ENCODE measurements at places on chromosomes 11 and 22.
A peak's percentile ranks its signal among the peaks of the same experiment; 100 is the strongest.

DNA sequence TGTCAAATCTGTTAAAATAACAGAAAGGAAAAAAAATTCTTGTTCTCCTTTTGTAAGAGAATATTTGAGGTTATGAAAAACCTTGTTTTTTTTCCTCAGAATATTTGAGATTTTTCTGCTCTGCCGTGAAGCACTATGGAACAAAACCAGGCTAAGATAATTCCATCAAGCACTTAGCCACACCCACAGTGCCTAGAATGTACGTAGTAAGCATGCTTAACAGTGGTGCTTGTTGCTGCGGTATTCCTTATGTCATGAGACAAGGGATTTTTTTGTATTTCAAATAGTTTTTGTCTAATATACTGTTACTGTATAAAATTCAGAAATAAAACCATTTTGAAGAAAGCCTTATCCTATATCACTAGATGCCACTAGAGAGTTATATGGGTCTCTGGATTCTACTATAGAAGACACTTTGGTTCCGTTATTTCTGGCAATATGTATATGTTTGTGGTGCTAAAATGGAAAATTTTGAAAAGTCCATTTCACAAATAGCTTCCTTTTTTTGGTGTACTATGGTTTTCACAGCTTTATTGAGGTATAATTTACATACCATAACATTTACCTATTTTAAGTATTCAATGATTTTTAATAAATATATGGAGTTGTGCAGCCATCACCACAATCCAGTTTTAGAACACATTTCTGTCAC lies 23.7 kb downstream of the PDHX start:
- ATAC-seq: no peak

DNA sequence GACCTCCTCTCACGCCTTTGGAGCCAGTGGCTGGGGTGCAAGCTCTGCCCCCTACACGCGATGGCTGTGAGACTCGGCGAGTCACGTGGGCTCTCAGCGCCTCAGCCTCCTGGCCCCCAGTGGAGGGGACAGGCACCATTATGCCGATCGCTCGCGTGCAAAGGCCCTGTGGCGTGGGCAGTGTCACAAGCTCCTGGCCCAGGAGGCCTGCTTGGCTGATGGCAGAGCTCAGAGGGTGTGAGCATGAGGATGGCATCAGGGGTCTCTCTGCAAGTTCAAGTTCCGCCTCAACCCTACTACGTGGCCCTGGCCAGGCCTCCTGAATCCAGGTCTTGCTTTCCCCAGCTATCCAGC lies 90.8 kb upstream of the KCNQ1OT1 start:
- no peak for ATAC-seq

DNA sequence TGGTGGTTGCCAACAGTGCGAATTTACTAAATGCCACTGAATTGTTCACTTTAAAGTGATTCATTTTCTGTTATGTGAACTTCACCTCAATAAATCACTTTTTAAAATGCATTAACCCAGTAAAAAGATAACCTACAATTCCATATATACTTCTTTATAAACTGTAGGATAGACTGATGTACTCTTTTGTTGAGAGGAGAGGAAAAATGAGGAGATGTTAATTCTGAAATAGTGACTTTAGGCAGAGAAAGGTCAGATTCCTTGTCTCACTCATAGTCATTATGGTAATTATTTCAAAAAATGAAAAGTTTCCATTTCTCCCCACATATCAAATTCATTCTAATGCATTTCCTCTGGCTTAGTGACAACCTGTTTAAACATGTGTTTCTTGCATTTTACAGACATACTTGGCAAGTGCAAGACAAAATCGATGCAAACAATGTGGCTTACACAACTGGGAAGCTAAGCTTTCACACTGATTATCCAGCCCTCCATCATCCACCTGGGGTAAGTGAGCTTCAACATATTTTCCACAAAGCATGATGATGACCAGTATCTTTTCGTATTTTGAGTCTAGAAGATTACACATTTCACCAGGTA lies 74.5 kb downstream of the BBOX1 start:
- ATAC-seq: no peak

- ATAC-seq: no peak
These were observed 50.0 kb downstream of the IGLL1 start for GRCh38 chr22:23530106-23530505.

GRCh38 chr11:130785380-130786116 lies 130.7 kb downstream of the SNX19 start:
- no peak for ATAC-seq

DNA sequence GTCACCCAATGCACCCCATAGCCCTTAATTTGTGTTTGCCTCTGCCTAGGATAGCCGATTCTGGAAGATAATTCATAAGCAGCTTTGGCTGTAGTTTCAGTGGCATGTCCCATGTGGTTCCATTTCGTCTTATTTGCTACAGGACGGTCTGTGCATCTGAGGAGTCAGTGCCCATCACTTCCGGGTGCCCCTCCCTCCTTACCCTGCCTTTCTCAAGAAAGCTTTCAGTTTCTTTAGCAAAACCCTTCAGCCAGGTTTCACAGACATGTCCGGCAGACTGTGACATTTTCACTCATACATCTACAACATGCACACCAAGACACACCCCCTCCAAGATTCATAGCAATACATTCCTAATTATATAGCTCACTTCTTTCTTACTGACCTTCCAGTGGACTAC lies 14.3 kb downstream of the TP53AIP1 start:
- ATAC-seq: peak; percentile 46

- ATAC-seq: no peak
These were observed 97.6 kb downstream of the FAT3 start for GRCh38 chr11:92322225-92322624.

GRCh38 chr22:30192427-30192826 lies 54.1 kb downstream of the LIF start:
- no peak for ATAC-seq

DNA sequence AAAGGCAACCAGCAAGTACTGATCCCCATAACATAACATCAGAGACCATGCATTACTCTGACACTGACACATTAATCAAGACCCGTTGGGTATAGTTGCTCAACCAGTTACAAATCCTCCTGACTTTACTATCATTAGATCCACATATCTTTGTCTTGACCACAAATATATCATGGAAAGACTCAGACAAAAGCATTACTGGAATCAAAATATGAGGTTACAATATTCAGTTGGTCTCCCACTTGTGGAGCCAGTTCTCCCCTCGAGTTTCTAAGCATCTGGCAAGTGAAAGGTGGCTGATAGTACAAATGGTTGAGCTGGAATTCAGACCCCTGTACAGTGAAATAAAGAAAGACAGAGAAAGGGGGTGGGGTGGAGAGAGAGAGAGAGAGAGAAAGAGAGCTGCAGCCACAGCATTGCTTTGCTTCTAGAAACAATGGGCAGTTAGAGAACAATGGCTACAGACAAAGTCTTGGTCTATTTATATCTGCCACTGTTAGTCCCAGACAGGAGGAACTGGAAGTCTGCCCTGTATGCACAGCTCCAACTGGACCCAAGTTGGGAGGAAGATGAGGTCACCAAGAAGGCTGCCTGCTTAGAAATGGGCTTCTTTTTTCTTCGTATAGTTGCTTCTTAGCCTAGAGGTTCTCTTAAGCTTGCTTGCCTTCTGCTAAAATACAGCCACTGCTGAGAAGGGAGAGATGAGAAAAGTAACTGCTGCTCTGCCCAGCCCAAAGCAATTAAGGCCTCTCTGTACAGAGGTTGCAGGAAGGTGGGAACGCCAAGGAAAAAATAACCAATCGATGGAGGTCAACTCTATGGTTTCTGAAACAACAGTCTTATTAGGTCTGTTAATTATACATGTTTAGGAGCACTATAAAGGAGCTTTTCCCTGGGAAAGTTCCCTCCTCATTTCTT lies 85.5 kb downstream of the ETS1 start:
- no peak for ATAC-seq

GRCh38 chr22:36870250-36870649 lies 9.4 kb downstream of the NCF4 start:
- no peak for ATAC-seq

GRCh38 chr11:71463331-71464211 lies 10.6 kb downstream of the NADSYN1 start:
- ATAC-seq: no peak

GRCh38 chr11:61694602-61694939 lies 14.4 kb downstream of the DAGLA start:
- no peak for ATAC-seq

- no peak for ATAC-seq
These were observed 478.3 kb downstream of the KCNA4 start for GRCh38 chr11:29538339-29539036.

- no peak for ATAC-seq
These were observed 206.2 kb upstream of the MTMR2 start for GRCh38 chr11:96130061-96130620.

DNA sequence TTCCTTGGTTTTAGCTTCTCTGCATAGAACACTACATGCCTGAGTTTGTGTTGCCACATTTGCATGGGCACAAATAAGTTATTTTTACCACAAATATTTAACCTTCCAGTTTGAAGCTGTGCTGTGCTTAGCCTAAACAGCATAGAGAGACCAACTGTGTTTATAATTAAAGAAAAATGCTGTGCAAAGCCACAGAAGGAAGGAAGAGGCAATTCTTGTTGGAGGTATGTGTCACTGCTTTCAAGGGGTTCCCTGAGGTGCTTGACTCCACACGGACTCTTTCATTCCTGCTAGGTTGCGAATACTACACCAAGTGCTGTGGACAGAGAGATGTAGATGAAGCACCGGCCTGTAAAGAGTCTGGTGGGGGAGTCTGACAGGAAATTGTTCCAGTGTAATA lies 47.6 kb upstream of the OLFML1 start:
- ATAC-seq: no peak

DNA sequence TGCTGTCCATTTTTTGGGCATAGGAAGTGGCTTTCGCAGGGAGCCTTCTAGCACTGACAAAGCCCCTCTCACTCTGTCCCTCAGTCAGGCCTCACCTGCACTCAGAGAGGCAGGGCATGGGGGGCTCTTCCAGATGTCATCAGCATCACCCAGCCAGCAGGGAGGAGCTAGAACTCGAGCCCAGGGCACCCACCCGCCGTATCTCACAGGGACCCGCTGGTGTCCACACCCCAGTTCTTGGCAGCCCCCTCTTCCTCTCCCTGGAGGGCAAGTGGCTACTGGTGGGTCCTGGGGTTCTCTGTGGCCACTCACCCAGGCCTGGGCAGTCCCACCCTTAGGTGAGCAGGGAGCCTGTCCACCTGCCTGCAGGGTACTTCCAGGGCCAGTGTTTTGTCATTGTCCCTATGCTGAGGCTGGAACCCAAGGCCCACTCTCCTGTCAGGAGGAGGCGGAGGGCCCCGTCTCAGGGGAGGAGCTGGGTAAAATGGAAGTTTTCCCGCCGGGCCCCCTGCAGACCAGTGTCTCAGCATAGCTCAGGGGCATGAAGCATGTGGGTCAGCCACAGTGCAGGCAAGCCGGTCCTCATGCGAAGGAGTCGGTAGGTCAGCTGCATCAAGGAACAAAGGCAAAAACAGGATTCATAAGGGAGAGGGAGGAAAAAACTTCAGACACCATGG lies 21.8 kb downstream of the MYO7A start:
- no peak for ATAC-seq

GRCh38 chr11:2775626-2776350 lies 76.0 kb upstream of the KCNQ1OT1 start:
- no peak for ATAC-seq

DNA sequence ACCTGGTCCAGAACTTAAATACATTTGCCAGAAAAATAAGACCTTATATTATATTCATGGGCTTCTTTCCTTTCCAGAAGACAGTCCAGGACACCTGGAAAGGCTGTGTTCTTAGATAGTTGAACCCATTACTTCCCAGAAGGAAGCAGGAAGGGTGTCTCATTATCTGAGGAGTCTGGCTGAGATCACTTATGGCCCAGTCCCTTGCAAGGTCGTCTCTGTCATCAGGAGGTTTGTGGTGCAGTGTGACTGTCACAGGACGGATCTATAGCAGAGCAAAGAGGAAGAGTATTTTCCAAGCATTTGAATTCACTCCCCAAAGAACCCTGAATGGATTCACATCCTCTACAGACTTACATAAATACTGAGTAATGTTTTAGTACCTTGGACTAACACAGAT lies 270.7 kb upstream of the MTNR1B start:
- ATAC-seq: no peak

GRCh38 chr11:117859488-117860112 lies 16.9 kb downstream of the FXYD6 start:
- no peak for ATAC-seq

GRCh38 chr11:35404388-35404775 lies 15.0 kb downstream of the SLC1A2 start:
- ATAC-seq: no peak

DNA sequence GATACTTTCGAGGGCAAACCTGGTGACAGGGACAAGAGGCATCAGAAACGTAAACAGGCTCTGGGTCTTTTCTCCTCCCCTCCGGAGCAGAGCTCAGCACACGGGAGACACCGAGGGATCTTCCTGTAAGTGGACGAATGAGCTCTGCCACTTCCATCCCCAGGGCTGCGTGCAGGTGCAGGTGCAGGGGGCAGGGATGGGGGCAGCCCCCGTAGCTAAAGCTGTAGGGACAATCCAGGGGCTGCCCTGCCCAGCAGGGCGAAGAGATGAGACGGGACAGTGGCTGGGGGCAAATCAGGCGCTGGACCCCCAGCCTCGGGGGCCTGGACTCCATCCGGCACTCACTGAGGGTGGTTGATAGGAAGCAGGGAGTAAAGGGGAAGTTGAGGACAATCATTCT lies 505.4 kb downstream of the BRD1 start:
- ATAC-seq: no peak

- no peak for ATAC-seq
These were observed 98.8 kb upstream of the PITPNB start for GRCh38 chr22:28017859-28018258.

DNA sequence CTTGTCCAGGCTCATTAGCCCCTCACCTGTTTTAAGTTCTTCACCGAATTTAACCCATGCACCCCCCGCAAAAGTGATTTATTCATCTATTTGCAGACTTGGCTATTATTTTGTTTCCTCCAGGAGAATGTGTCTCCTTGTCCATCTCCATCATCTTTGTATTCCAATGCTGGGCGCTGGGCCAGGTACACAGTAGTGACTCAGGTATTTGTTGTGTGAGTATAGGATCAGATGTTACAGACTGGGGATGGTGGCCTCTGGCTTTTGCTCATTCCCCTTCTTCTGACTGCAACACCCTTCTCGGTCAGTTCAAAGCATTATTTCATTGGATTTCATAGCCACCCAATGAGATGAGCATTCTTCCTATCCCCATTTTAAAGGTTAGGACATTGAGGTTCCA lies 408.2 kb downstream of the MN1 start:
- no peak for ATAC-seq

DNA sequence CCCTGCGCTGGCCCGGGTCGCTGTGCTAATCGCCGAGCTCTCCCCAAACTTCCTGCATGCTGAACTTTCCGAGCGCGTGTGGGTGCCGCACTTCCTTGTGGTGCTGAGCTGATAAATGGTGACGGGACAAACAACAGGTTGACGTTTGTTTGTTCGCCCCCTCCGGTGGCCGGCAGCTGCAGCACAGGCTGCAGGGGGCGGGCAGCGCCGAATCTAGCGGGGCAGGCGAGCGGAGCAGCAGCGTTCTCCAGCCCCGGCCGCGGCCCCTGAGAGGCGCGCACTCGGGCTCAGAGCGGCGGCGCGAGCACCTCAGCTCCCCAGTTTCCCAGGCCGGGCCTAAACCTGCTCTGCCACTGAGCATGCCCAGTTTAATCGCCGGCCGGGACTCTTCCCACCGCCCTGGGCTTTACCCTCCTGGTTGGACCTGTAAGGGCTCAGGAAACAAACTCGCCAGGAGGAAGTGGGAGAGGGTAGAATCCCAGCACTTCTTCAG lies at the start of gene PDGFD:
Gene PDGFD, minus strand, starts transcription at position 120 of the 493 bp plus-strand sequence.
- no peak for ATAC-seq

Measured in activated T-helper 17 cell treated with anti-CD3 and anti-CD28 coated beads, Interleukin-2, amount 50 U/mL, for 72 hours (primary cell).